ENCODE measurements at places on chromosomes 6 and 20.
A peak's percentile ranks its signal among the peaks of the same experiment; 100 is the strongest.

DNA sequence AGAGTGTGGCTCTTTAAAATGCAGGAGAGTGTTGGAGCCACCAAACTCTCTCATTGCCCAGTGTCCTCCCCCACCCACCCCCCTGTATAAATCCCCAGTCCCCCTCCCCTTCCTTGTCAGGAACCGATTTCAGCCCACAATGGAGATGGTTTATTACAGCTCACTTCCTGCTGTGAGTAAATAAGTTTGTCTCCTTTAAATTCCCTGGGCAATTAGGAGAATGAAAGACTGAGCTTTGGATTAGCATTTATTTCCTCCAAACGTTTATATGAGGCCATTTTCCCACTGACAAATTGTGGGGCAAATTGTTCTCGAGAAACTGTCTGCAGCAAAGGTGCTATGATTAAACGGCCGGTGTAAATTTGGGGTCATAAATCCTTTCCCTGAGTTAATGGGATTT is 128.8 kb downstream of the DHX35 start:
- DNase-seq: no peak

DNA sequence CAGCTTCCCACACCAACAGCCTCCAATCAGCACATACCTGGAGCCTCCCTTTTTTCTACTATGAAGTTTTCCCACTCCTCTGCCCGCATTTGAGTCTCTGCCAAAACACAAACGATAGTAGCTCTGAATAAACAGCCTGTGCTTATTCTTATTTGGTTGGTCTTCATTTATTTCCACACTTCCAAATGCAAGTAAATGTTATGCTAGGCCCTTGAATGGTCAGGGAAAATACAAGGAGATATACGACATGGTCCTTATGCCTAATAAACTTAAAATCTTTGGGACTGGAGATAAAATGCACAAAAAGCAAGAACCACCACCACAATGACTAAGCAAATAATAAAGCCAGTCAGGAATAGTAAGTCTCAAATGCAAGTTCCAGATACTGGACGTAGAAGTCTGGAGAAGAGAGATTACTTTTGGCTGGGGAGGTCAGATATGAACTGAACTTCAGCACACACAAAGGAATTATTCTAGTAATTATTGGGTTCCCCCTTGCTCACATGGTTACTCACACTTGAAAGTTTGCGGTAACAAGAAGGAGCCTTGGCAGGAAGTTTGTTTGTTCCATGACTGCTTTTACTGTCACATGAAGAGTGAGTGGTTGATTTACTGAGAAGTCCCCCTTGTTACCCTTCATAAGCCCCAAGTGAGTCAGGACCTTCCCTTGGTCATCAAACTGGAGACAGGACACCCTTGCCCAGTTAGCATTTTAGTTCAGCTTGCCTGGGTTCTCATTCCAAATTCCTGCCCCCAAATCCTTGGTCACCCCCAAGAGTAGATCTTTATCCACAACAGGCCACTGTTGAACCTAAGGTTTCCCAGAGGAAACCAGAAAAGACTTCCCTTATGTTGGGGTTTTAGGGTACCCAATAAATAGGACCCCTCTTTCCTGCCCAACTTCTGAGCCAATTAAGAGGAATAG is 511.2 kb upstream of the JARID2 start:
- no peak for DNase-seq

GRCh38 chr6:15901141-15902115 is 227.5 kb upstream of the MYLIP start:
- no peak for DNase-seq

GRCh38 chr6:89669002-89669401 is 30.5 kb upstream of the LYRM2 start:
- DNase-seq: no peak

- DNase-seq: no peak
Observed at GRCh38 chr20:13778827-13779226, 5.9 kb downstream of the ESF1 start.

DNA sequence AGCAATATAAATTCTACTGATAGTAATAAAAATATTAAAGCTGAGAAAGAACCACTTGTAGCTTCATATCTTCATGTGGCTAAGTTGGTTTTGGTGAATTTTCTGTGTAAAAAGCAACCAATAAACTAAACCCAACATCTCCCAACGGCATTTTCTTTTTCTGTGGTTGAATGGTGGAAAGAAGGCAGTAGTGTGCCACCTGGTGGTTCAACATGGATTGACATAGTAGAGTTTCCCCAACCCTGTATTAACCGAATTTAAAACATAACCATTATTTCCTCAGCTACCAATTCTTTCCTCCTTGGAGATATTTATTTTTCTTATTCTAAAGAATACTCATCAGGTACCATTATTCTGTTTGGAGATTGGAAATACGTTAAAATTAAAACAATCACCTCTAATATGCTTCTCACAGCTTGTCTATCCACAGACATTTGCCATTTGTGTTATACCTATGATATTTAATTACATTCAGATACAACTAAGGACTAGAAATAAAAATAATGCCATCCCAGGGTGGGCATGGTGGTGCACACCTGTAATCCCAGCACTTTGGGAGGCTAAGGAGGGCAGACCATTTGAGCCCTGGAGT is 117.1 kb upstream of the EEF1E1 start:
- peak; percentile 69 for DNase-seq

DNA sequence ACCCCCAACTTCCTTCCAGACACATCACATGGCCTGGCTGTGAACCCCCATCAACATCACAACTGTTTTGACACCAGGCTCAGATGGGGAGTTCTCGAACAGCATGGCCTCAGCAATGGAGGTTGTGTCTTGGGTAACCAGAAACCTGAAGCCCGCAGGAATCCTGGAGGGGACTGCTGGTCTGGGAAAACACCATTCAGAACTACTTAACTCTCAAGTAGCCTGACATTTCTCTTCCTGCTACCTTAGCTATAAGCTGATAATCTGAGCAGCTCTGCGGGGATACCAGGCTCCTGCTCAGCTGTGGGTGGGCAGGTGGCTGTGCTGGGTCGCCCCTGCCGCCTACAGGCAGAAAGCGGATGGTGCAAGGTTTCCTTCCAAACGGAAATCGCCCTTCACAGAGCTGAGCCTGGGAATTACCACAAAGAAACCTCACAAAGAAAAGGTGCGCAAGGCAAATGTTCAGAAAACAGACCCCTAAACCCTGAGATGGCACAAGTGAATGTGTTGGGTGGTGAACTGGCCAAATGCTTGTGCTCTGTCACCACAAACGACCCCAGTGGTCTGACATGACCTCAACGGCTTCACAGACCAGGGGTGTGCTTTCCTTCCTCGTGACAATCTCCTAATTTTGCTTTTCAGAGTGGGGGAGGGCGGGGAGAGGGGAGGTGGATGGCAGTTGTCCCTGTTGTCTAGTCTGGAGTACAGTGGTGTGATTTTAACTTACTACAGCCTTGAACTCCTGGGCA is 29.5 kb downstream of the SNX5 start:
- no peak for DNase-seq

DNA sequence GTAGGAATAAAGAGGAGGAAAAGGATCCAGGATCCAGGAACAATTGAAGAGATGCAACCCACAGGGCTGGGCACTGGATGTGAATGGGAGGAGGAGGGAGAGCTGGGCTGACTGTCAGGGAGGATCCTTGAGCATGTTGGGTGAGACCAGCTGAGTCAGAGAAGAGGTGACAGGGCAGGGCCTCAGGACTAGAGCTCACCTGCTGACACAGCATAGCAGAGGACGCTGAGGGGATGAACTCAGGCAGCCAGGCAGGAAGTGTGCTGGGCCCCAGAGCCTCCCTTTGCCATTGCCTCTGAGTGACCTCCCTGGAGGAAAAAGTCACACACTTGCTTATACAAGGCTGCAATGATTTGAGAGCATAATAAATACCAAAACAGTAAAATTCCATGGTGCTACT is 72.3 kb downstream of the ZNF133 start:
- no peak for DNase-seq

DNA sequence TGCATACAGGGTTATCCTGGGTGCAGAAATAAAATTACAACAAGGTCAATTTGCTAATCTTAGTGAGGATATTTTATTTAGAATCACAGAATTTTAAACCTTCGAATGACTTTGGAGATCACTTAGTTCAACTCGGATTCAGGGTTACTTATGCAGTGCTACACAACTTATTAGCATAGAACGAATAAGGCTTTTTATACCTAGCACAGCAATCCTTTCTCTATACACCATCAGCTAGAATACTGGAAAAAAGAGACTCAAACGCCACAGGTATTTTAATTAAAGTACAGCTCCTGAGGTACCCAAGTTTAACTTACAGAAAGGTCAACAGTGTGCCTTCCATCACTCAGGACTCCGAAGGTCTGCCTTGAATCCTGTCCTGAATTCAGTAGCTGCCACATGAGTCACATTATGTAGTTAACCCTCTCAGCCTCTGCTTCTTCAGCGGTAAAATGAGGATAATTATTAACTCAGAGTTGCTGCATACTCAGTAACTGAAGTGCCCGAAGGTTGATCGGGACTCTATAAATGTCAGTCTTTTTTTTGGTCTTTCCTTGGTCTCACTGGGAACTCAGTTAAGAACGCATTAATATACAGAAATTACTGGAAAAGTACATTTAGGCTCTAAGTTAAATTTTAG is 6.0 kb upstream of the QKI start:
- no peak for DNase-seq

DNA sequence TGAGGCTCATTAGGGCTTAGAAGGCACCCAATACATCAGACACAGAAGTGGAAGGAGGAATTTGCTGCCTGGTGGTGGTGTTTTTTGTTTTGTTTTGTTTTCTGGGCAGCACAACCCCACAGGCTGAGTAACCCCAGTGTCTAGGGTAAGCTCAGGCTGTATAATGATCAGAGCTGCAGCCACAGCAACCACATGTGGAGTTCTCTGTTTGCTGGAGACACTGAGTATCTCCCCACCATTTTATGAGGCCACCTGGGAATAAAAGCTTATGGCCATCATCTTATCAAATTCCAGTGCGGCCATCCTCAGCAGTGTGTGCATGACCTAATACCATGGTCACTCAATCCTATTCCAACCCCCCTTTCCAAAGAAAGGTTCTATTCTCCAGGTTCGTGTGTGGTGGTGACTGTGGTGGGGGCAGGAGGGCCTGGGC is 3.4 kb upstream of the DLL1 start:
- DNase-seq: no peak

GRCh38 chr6:110514818-110515217 is 38.4 kb upstream of the SLC22A16 start:
- no peak for DNase-seq

DNA sequence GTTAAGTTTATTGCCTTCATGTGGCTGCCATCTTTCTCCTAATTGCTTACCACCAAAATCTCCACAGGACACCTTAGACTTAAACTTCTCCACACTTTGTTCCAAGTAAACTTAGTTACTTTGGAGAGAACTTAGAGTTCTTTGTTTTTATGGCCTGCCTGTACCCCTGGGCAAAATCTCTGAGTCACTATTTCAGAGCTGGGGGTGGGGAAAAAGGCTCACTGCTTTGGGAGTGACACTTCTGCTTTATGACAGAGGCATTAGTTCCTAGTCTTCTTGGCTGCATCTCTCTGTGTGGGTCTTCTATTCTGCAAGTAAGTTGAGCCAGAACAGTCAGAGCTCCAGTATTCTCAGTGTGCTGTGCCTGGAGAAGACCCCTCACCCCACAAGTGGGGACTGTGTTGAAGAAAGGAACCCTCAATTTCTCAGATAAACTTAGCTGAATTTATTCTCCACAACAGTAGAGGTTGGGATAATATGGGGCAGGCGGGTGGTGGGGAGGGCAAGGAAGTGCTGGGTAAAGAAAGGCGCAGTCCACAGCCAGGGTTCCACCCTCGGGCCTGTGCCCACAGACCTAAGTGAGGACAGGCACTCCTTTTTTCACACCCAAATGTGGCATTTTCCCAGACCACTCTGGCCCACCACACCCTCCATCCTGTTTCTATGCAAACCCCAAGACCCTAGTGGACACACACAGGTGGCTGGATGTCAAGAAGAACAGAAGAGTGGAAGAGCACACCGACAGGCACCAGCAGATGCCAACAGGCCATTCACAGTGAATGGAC is 636.6 kb upstream of the MAN1A1 start:
- no peak for DNase-seq

- DNase-seq: no peak
Observed at GRCh38 chr6:156848123-156848522, 70.9 kb downstream of the ARID1B start.

GRCh38 chr6:142534484-142534883 is 232.7 kb downstream of the ADGRG6 start:
- DNase-seq: no peak

DNA sequence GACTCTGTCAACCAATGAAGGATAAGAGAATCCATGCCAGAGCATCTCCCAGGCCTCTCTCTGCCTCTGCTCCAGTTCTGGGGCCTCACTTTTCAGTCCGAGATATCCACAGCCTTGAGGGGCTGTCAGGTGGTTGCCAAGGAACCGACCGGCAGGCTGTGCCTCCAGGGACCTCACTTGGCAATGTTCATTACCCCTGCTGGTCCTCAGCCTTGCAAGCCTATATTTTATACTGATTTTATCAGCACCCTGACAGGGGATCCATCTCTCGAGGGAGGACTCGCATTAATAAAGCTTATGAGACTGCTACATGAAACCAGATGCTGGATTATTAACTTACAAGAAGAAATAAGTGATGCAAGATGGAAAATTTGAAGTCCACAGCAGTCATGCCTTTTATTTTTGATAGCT is 39.9 kb downstream of the TMC2 start:
- DNase-seq: no peak

GRCh38 chr20:12883507-12883885 is 125.3 kb upstream of the SPTLC3 start:
- no peak for DNase-seq

DNA sequence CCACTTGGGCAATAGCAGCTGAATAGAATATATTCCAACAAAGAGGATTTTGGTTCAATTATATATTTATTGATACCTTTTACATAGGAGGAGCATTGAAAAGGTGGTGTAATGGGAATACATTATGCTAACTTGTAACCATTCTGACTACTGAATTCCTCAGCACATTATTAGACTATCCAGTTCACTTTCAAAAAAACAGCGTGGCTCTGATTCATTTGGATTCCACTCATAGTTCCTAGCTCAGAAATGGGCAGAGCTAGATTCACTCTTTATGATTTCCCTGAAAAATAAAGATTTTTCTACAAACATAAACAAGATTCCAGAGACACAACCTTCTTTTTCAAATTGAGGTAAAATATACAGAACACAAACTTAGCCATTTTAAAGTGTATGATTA is 9.2 kb upstream of the TRERF1 start:
- DNase-seq: no peak

GRCh38 chr6:72654071-72654621 is 32.3 kb downstream of the KCNQ5 start:
- DNase-seq: no peak

GRCh38 chr6:22036275-22036674 is 260.6 kb downstream of the PRL start:
- DNase-seq: no peak

DNA sequence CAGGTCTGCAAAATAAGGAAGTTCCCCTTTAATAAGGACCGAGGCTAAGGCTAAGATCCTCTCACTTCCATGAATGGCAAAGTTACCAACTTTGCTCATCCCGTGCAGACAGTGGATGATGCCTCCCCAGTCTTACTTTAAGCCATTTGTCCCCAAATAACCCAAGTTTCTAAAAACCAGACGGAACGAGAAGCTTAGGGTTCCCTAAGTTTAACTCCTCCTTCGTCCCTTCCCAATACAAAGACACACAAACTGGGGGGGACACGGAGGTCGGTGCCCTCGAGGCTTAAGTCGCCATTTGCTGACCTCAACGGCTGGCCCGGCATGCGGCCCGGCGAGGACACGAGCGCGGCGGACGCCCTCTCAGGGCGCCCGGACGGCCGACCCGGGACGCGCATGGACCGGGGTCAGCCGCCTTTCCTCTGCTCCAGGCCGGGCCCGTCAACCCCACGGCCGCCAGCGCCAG is 527 bp downstream of the FBXO30 start:
- no peak for DNase-seq
